ENCODE measurements at places on chromosomes 2 and 18.

DNA sequence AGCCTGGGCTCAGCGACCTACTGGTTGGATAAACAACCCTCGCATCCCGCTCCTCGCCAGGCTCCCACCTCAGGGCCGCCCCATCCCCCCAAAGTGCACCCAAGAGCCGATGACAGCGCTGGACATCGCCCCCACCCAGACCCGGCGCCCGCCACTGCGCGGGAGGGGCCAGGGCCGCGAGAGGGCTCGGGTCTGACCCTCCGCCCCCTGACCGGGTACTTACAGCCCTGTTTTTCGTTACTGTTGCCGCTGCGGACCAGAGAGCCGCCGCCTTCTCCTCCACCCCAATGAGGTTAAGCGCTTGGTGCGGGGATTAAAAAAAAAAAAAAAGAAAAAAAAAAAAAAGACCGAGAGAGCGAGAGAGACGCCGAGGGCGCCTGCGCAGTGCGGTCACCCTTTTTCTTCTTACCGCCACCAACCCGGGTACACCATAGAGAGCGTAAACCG, at the start of gene CLASP1:
Gene CLASP1, minus strand, starts transcription at position 314 of the 447 bp plus-strand sequence. CDS start 43,567 bp downstream, outside the sequence.
- DNase-seq: no peak

DNA sequence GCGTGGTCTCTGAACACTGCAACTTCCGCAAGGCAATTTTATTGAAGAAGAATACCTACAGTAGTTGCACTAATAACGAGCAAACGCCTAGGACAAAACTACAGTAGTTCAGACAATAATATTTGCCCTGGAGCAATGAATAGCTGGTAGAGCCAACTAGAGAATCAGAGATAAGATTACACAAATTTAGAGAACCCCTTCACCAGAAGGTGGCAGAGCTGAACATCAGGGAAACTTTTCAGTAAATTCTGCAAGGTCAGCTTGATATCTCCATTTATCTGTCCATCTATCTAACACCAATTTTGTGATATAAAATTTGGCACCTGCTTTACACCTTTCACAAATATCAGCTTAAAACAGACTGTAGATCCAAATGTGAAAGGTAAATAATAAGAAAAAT, 43.8 kb downstream of the CDH19 start:
- DNase-seq: no peak

GRCh38 chr2:184598002-184598315, 370 bp upstream of the ZNF804A start:
- no peak for DNase-seq

DNA sequence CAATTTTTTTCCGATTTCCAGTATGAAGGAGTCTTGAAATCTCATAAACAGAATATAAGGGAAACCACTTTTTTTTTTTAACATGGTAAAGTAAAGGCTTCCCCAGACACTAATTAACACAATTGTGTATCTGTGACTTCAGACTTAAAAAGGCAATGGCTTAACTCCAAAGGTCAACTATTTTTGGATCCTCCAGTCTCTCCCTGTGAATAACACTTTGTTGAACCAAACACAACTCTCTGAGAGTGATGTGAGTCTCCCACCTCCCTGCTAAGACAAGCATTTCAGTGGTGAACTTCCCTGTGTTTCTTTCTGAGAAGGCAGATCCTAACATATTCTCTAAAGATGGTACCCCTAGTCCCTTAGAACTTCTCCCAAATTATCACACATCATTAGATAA, 219.6 kb upstream of the RBBP8 start:
- DNase-seq: no peak

DNA sequence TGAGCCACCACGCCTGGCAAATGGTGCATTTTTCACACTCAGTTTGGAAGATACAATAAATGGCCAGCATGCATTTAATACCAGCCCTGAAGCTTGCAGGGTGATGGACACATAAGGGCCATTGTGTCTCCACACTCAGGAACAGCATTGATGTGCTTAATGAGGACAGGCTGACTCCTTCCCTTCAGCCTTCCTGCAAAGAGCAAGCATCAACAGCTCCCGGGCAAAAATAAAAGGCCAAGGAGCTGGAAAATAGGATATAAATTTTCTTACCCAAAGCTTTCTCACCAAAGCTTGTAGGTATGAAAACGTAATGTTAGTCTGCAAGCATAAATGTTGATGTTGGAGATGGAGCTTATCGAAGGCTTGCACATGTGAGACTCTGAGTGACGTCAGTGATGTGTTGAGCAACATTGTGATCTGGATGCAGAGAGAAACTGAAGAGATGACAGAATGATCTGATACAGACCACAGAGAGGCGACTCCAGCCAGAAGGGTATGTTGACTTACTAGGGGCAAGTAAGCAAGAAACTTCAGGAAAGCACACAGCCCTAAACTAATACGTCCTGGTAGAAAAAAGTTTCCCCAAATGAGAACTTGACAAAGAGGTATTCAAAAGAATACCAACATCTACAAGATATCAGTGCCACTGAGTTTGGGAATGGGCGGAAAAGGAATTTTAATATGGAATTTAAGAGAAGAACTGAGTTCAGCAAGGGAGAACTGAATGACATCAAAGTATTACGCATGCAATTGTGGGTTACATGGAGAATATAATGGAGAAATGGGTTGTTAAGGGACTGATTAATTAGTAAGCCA, 256.5 kb downstream of the TGIF1 start:
- no peak for DNase-seq

DNA sequence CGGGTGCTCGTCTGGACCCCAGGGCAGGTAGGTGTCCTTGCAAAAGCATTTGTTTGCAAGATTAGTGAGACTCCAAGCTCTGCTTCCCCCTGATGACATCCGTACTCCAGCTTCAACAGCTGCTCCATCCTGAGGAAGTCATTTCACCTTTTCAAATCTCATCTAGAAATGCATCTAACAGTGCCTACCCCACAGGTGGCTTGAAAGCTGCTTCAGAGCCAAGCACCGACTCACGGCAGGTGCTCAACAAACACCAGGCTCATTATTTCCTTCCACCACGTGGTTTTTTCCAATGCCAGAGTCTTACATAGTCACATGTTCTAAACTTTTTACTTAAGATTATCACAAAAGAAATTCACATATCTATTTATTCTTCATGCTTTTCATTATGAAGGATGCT, 31.9 kb downstream of the CNGA3 start:
- DNase-seq: no peak

DNA sequence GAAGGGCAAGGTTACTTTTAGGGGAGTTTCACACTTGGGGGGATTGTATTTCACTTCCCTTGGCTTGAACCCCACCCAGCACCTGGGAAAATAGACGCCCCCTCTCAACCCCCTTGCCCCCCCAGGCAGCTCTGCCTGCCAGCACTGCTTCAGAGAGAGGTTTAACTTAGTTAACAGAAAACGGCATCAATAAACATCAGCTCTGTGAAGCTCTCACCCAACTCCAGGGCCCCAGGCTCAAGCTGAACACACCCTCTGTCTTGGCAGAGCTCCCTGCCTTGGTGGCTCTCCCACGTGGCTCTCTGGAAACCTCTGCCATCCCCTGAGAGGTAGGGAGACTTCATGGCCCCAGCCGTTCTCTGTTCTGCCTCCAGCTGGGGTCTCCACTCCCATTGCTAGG, 244.1 kb downstream of the ACKR3 start:
- no peak for DNase-seq
